ENCODE measurements at places on chromosomes 1 and 21.

DNA sequence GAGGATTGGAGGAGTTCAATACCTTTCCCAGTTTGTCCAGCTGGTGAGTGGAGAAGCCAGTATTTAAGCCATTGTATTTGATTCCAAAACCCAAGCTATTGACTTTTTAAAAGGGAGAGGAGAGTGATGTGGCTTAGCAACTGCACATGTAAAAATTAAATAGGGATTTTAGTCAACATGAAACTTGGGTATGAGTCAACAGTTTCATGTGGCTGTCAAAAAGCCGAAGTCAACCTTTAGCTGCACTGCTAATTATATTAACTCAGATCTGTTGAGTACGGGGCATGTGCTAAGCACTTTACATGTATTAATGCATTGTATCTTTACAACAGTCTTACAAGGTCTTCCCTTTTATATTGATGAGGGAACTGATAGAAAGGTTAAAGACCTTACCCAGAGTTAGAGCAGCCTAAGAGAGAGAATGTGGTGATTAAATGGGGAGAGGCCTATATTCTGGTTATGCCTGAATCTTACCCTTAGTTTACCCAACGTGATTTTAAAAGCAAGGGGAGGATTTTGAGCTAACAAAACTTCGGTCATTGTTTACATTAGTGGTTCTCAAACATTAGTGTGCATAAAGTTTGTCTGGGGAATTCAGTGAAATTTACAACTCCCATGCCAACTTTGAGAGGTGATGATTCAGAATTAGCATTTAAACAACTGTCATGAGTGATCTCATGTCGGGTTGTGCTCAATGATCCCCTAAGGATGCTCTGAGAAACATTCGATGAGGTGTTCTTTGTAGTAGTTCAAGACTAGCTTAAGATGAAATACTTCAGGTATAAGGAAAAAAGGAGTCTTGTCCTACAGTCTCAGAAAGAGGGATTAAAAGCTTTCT lies 6.9 kb upstream of the SLC35F3 start:
- no peak for DNase-seq

DNA sequence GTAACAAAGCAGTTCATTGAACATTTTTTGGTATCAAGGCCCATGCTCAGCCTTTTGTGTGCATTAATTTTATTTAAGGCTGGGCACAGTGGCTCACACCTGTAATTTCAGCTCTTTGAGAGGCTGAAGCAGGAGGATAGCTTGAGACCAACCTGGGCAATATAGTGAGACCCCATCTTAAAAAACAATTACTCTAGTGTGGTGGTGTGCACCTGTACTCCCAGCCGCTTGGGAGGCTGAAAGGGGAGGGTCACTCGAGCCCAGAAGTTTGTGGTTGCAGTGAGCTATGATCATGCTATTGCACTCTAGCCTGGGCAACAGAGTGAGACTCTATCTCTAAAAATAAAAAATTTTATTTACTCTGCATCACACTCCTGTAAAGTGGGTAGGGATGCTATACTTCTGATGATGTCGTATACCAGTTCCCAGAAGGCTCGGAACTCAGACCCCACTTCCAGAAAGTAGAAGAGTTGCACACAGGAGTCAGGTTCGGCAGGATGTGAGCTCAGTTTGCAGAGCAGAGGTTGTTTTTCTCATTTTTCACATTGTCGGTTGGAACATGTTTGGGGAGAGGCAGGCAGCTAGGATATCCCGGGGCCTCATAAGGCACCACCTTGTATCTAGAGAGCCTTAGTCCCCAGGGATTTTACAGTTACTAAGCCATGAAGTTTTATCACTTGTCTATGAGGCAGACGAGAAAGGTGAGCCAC lies 144.6 kb downstream of the GALNT2 start:
- DNase-seq = no peak

DNA sequence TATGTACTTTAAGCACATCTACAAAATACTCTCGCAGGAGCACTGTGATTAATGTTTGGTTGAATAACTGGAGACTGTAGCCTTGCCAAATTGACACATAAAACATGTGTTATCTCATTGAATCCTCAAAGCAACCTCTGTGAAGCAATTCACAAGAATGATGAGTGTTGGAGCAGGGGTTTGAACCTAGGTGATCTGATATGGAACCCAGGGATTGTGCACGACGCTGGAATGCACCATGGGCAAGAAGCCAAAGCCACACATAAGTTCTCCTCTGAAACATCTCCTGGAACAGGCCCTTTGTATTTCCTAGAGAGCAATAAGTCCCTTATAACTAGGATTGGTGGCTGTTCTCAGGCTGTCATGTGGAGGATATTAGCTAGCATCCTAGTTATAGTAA lies 124.6 kb upstream of the IVNS1ABP start:
- no peak for DNase-seq

DNA sequence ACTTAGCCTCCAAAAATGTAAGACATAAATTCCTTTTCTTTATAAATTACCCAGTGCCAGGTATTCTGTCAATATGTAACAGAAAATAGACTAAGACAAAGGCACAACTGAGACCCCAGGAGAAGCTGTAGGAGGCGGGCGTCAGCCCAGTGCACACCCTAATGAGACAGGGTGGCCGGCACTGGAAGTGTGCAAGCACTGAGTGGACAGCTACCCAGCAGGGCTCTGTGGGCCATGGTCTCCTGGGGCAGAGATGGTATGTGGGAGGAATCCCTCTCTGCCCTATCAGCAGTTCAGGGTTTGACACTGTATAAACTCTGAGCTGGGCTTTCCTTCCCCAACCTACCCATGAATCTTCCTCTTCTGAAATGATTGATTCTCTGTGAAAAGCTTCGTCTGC lies 139.5 kb downstream of the GLIS1 start:
- no peak for DNase-seq

Data from activated naive CD4-positive, alpha-beta T cell (primary cell).